ENCODE measurements at places on chromosomes 1 and 21.
A peak's percentile ranks its signal among the peaks of the same experiment; 100 is the strongest.

- DNase-seq = no peak
Measured at GRCh38 chr1:229629261-229629660, 3.2 kb downstream of the URB2 start.

DNA sequence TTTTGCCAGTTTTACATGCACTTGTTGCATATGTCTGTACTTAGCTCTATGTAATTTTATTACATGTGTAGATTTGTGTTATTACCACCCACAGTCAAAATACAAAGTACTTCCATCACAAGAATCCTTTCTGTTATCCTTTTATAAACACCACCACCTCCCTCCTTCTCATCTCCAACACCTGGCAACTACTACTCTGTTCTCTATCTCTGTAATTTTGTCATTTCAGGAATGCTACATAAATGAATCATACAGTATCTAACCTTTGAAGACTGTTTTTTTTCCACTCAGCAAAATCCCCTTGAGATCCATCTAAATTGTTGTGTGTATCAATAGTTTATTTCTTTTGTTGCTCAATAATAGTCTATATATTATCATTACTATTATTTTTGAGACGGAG, 64.5 kb upstream of the COP1 start:
- no peak for DNase-seq

GRCh38 chr21:27301220-27301619, 334.3 kb upstream of the ADAMTS5 start:
- no peak for DNase-seq

DNA sequence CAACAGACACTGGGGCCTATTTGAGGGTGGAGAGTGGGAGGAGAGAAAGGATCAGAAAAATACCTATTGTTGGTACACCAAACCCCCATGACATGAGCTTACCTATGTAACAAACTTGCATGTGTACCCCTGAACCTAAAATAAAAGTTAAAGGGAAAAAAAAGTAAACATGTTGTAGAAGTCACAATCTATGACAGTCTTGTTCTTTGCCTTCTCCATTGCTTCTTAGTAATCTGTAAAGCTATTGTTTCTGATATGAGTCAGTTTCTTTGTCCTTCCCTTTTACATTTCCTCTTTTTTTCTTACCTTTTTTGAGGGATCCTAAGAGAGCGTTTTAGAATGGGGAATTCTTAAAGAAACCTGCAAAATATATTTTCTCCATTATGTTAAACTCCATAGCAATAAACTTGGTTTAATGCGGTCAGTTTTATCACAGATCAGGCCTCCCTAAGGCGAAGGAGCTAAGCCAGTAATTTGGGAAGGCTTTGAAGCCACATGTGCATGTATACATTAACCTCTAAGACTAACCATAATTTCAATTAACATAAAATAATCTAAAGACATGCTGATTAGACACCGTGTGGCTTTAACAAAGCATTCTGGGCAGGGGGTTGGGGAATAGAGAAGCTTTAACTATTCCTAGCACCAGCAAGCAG, 77.8 kb upstream of the C1orf105 start:
- DNase-seq = no peak

GRCh38 chr21:42406866-42407265, 3.2 kb downstream of the UBASH3A start:
- peak; percentile 63 for DNase-seq

GRCh38 chr1:245588116-245588639, 433.4 kb downstream of the KIF26B start:
- DNase-seq = no peak

GRCh38 chr1:180909462-180909976, 3.2 kb upstream of the KIAA1614 start:
- DNase-seq = peak; percentile 10

DNA sequence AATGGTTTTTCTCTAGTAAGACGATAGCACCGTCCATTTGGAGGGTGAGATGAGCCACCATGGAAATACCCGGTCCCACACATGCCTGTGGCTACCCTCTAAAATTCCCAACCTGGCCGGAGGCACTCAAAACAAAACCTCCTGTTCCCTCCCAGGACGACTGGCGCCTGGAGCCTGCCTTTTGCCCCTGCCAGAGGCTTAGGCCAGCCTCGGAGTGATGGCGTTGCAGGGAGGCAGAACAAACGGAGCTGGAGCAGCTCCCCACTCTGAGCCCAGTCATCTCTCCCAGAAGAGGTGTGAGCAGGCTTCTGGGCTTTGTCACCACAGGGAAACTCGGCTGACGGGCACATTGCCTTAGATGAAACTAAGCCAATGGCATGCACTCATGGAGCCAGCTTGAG, 213.7 kb upstream of the HOOK1 start:
- DNase-seq = peak; percentile 80

DNA sequence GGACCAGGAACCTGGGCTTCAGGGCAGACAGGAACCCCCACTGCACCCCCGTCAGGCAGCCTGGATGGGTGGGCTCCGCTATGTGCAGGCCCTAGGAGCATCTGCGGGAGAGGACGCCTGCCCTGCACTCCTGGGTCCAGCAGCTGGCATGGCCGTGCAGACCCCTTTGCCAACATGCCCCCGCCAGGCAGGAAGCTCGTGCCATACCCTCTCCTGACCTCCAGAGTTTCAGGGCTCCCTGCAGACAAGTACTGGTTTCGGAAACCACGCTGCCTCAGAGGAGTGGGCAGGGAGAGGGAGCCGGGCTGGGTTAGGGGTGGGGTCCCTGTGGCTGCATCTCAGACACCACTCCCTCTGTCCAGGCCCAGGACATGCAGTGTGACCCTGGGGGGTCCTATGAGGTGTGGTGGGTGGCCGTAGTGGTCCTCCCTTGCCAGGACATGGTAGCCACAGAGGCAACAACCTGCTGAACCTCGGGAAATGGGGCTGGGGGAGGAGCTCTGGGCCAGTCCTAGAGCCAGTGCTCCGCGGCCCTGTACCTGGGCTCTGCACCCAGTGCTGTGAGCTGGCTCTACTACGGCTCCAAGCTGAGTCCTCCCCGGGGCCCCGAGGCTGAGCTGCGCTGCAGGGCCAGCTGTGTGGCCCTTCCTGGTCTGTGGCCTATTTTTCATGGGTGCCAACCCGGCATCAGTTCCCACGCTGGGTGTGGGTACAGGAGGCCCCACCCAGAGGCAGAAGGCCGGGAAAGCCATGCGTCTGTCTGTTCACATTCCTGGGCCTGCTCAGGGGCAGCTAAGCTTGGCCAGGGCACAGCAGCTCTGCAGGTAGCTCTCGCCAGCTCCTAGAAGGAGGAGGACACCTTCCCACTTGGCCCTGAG, 1.4 kb downstream of the PLEKHN1 start:
- DNase-seq = no peak

GRCh38 chr1:100265562-100265930, 470 bp upstream of the RTCA start:
- no peak for DNase-seq

DNA sequence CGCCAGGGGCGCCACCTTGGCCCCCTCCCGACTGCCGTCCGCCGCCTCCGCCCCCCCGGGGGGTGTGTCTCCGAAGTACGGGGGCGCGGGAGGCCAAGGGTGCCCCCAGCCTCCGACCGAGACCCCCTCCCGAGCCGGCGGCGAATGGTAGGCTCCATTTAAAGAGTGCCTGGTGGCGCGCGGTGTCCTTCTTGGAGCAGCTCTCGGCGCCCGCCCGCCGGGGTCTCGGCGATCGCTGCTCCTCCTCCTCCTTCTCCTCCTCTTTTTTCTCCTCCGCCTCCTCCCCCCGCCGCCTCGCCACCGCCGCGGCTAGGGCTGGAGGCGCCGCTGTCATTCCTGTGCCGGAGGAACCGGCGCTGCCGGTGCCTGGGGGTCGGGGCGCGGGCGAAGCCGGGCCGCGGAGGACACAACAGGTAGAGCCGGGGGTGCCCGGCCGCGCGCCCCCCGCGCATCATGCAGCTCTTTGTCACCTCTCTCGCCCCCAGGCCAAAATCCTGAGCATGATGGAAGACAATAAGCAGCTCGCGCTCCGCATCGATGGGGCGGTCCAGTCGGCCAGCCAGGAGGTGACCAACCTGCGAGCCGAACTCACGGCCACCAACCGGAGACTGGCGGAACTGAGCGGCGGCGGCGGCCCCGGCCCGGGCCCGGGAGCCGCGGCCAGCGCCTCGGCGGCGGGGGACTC, at the start of gene KAZN:
Gene KAZN (plus strand): TSS at position 188 of the 685 bp plus-strand sequence.
- no peak for DNase-seq

DNA sequence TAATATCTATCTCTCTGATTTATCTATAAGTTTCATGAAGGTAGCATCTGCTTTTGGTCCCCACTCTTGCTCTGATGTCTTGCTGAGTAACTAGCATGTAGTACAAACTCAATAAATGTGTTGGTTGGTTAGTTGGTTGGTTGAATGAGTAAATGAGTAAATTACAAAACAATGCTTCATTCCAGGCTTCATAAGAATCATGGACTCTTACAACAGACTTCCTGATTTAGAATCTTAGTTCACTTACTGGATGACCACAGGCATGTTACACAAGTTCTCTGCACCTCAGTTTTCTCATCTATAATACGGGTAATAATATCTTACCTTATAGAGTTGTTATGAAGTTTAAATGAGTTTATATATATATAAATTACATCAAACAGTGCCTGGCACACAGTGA, 98.6 kb downstream of the ZNF281 start:
- no peak for DNase-seq

- no peak for DNase-seq
Measured at GRCh38 chr1:40986956-40987355, 7.5 kb downstream of the CTPS1 start.

DNA sequence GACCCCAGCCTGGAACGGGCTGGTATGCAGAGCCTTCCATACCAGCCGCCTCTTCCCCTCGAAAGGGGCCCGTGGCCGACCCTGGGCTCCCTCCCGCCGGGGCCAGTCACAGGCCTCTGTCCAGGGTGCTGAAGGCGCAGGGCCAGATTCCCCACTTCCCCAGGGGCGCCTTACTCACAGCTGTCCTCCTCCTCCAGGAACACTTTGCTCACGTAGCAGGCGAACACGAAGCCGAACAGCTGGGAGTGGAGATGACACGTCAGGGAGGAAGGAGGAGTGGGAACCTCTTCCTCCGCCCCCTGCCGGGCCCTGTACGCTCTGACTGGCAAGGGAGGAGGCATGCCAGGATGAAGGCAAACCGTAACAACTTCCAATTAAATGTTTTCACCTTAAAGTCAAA, 57.3 kb downstream of the NKAIN1 start:
- DNase-seq = peak; percentile 84

DNA sequence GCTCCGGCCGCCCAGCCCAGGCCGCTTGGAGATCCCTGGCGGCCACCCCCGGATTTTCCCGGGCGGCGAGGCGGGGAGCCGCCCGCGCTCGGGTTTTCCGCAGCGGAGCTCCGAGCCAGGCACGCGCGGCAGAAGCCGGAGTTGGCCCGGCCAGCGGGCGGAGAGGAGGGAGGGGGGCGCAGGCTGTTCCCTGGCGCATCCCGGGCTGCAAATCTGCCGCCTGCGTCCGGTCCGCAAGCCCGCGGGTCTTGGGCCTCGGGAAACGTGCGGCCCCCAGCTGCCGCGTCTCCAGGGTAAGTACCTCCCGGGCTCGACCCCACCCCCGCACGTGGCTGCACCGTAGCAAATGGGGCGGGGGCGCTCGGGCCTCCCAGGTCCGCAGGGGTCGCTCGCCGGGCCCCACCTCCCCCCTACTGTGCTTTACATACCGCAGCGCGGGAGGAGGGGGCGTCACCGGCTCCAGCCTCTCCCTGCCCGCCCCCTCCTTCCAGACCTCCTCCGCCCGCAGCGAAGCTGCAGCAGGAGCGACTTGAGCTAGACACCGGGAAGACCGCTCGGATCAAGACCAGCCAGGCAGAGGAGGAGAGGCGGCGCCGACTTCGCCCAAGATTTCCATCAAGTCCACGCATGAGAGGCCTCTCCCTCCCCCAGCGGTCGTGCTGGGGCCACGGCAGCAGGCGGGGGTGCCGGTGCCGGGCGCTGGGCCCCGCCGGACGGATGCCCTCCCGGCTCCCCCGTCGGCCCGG, 1.6 kb downstream of the TMEM200B start:
- no peak for DNase-seq

DNA sequence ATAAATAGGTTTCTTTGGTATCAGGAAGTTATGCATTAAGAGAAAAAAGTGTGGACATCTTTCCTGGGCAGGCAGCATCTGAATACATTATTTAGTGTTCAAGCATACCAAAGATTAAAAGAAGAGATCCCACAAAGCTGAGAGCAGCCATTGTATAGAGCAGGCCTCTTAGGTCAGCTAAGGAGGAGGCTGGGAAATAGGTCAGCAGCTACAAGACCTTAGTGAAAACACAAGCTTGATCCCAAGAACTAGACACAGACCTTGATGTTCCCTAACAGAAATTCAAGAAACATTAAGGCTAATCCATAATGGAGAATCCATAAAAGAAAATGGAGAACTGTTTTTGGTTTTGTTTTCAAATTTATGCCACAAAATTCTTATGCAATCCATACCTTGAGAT, 135.3 kb upstream of the DPT start:
- no peak for DNase-seq

GRCh38 chr1:212710566-212710965, 10.9 kb upstream of the BATF3 start:
- DNase-seq = no peak

DNA sequence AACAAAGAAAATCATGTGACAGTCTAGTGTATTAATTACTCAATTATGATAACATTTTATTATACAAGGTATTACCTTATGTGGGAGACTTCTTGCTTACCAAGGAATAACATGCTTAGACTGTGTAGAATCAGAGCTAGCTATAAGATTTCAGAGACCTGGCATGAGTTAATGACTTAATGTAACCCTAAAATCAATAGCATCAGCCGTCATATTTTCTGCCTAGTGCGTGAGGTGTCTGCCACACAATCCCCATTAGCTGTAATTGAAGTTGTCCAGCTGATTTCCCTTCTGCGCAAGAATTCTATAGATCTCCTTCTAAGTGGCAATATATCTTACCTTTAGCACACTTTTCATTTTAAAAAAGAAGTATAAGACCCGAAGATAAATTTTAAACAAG, 28.8 kb downstream of the CHODL start:
- DNase-seq = no peak

DNA sequence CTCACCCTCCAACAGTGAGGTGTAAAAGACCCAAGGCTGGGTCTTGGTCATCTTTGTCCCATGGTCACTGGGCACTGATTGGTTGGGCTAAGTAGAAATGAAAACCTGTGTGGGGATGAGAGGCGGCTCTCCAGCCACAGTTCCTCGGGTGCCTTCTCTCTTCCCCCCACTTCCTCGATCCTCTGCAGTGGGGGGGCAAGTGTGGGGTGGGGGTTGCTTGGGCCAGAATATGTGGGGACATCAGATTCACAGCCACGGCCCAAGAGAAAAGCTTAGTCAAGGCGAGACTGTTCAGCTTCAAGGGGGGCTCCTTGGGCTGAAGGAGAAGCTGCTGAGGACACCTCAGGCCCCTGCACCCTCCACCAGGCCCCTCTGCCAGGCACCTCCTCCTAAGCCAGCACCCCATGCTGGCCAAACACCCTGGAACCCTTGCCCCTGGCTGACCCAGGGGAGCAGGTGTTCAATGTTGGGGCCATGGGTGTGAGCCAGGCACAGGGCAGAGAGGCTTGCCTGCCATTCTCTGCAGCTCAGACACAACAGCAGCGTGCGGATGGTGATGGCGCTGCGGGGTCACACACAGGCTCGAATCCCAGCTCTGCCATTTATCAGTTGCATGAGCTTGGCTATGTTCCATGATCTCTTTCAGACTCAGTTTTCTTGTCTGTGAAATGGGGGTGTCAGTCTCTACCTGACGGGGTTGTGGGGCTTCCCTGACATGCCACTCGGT, 21.0 kb upstream of the TNFRSF1B start:
- DNase-seq = no peak

GRCh38 chr1:206912445-206913095, 9.2 kb downstream of the FCMR start:
- no peak for DNase-seq
